ENCODE measurements at places on chromosomes 12 and 14.

- no peak for DNase-seq
These were observed 22.1 kb downstream of the SLC6A13 start for GRCh38 chr12:240566-240965.

- DNase-seq: no peak
These were observed 28.5 kb upstream of the MYBPC1 start for GRCh38 chr12:101566318-101566717.

- no peak for DNase-seq
These were observed 215.3 kb downstream of the SEC23A start for GRCh38 chr14:38887696-38888095.

DNA sequence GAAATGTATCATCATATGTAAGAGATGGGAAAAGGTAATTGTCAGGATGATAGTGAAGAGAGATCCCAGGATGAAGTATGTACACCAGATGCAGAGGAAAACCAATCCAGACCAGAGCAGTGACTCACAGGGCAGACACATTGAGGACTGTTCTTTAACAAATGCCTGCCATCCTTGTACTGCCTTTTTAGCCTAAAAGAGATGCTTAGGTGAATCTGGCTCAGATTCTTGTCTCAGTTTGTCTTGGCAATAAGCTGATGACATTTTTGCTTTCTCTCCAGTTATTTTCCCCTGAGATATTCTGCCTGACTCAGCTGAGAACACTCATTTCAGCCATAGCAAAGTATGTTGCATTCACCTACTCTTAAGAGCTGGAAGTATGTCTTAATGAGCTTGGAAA, 405.3 kb upstream of the USP15 start:
- DNase-seq: no peak

GRCh38 chr14:61154641-61155040, 126.5 kb downstream of the TMEM30B start:
- DNase-seq: no peak

DNA sequence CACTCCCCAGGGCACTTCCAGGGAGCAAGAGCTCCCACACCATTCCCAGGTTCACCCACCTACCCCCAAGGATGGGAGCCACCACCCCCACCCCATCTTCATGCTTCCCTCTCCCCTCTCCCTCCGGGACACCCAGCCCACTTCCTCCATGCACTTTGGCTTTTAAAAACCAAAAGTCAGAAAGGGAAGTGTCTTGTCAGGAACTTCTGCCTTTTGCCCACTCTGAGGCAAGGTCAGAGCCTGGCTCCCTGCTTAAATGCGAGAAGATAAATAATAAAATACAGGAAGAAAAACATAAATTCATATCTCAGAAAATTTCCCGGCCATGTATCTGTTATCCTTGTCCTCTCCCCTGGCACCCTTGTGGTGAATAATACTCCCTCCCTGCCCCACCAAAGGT, 81.6 kb downstream of the PTGER2 start:
- no peak for DNase-seq

DNA sequence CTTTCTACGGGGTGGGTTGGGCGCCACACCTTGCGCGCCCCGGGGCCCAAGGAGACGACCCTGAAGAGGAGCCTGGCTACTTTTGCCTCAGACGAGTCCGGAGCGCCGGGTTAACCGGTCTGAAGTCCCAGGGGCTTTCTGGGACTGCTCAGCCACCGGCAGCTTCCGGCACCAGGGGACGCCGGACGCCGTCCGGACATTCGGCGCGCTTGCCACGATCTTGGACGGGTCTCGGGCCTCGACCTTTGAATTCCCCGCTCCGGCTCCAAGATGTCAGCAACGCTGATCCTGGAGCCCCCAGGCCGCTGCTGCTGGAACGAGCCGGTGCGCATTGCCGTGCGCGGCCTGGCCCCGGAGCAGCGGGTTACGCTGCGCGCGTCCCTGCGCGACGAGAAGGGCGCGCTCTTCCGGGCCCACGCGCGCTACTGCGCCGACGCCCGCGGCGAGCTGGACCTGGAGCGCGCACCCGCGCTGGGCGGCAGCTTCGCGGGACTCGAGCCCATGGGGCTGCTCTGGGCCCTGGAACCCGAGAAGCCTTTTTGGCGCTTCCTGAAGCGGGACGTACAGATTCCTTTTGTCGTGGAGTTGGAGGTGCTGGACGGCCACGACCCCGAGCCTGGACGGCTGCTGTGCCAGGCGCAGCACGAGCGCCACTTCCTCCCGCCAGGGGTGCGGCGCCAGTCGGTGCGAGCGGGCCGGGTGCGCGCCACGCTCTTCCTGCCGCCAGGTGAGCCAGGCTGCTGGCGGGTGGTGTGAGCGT, at the start of gene ACOT4:
ACOT4 (plus strand) TSS at position 184 of the 760 bp plus-strand sequence; CDS start at position 271, 87 bp downstream.
- no peak for DNase-seq

DNA sequence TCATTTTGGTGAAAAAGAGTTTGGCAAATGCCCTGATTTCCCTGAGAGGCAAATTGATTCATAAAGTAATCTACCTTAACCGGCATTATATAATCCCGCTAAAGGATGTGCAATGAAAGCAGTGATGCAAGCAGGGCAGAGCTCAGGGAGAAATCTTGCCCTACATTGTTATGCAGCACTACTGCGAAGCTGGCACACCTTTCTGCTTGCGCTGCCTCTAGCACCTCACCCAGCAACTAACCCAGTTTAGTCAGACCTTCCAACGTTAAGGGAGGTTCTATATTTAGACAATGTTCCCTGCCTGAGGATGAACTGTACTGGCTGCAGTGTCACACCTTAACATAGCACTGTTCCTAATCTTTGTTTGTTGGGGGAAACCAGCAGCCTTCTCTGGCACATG, 60.8 kb upstream of the CCDC196 start:
- no peak for DNase-seq

DNA sequence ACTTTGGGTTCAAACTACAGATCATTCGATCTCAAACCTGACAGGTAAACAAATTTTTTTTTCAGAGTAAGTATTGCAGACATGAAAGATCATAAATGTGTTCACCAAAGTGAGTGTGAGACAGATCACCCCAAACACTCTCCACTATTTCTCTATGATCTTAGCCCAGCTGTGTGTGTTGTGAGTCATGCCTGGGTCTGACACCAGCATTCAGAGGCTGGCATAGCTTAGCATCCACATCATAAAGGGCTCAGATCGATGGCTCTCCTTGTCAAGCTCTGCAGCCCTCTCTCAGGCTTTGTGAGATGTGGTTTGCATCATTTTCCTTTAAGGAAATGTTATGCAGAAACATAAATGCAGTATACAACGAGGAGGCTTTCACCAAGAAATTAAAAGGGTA, 164.9 kb downstream of the ETV6 start:
- DNase-seq: no peak

DNA sequence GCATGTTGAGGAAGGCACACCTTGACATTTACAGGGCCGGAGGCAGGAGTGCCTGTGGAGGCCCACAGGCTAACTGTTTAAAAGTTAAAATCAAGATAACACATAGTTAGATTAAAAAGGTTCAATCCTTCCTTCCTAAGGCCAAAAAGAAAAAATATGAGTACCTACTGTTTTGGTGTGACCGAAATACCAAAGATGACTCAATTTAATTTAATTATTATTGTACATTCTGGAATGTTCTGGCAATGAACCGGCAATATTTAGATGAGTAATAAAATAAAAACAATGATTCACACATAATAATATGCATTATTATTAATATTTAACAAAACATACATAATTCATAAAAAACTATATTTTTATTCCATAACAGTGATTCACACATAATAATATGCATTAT, 136.8 kb upstream of the NTF3 start:
- DNase-seq: no peak

- DNase-seq: no peak
These were observed 147.7 kb upstream of the SYT10 start for GRCh38 chr12:33587354-33587753.

GRCh38 chr14:104210817-104211195, 72.4 kb downstream of the KIF26A start:
- DNase-seq: no peak

GRCh38 chr12:48687592-48687991, 5.6 kb upstream of the KANSL2 start:
- no peak for DNase-seq

- DNase-seq: no peak
These were observed 49.4 kb downstream of the TSPAN8 start for GRCh38 chr12:71108355-71108754.

DNA sequence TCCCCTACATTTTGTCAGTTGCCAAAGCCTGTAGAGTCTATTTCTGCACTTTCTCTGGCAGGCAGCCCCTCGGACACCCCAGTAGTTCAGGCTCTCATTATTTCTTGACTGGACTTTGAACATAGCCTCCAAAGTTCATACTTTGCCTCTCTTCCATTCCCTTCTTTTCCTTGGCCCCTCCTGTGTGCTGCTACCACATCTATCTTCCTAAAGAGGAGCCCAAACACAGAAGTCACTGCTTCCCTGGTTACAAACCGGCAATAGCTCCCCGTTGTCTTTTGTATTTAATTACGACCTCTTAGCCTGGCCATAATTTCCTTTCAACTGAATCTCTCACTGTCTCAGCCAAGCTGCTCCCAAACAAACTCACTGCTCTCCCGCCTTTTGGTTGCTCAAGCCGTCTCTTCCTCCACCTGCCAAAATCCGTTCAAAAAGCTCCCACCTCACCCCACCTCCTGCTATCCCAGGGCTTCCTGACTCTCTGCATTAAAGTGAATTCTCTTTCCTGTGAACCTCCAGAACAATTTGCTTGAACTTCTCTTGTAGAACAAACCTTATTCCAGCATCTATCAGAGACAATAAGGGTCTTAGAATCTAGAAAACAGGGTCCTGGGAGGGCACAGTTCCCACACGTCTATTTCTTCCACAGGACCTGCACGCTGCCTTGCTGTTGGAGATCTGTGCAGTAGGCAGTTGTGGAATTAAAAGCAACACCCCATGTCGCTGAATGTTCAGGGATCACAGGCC, 46.9 kb downstream of the PRMT8 start:
- DNase-seq: no peak

- DNase-seq: no peak
These were observed 23.6 kb upstream of the TMEM260 start for GRCh38 chr14:56555921-56556570.

- no peak for DNase-seq
These were observed 58.1 kb upstream of the DHRS4 start for GRCh38 chr14:23895480-23895879.

DNA sequence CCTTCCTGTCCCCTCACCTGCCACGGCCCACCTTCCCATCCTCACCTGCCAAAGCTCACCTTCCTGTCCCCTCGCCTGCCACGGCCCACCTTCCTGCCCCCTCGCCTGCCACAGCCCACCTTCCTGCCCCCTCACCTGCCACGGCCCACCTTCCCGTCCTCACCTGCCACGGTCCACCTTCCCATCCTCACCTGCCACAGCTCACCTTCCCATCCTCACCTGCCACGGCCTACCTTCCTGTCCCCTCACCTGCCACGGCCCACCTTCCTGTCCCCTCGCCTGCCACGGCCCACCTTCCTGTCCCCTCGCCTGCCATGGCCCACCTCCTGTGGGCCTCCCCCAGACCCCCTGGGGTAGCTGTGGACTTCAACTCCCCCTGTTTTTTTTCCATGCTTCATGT, 48.8 kb upstream of the GPR68 start:
- DNase-seq: no peak

GRCh38 chr14:34713681-34714319, 593 bp downstream of the CFL2 start:
- DNase-seq: no peak

DNA sequence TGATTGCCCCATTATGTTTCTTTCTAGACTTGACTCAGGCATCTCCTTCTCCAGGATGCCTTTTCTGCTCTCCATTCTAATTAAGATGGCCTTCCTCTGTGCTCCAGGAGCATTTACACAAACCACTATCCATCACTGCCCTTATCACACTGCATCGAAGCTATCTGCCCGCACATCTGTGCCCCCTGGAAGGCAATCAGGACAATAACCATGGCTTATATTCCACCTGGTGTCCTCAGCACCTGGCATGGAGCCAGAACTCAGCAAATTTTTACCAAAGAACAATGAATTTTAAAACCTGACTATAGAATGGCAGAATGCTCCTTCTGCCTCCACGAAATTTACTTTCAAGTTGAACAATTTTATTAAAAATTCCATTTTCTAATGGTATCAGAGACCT, 465.8 kb downstream of the APAF1 start:
- DNase-seq: no peak
